Cardiac septum (tissue), 1 donor: ENCODE measurements at places on chromosomes 2 and 18.

- no peak for DNase-seq
Observed at GRCh38 chr2:37181726-37182684, 6.5 kb downstream of the SULT6B1 start.

DNA sequence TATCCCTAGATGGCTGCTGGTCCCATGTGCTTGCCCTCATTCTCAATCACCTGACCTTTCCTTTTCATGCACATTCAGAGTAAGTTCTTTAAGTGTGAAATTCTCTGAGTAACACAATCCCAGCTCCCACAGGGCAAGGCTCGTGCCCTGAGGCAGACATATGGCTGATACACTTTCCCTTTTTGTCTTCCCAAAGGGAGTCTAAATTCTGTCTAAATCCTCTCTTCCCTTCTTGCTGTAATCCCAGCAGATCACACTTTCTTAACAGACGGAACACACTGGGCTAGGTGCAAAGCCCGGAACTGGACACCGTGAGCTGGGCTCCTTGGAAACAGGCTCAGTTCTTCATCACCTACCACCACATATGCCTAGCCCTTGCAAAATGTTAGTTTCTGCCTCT lies 147.6 kb downstream of the GALNT14 start:
- no peak for DNase-seq

DNA sequence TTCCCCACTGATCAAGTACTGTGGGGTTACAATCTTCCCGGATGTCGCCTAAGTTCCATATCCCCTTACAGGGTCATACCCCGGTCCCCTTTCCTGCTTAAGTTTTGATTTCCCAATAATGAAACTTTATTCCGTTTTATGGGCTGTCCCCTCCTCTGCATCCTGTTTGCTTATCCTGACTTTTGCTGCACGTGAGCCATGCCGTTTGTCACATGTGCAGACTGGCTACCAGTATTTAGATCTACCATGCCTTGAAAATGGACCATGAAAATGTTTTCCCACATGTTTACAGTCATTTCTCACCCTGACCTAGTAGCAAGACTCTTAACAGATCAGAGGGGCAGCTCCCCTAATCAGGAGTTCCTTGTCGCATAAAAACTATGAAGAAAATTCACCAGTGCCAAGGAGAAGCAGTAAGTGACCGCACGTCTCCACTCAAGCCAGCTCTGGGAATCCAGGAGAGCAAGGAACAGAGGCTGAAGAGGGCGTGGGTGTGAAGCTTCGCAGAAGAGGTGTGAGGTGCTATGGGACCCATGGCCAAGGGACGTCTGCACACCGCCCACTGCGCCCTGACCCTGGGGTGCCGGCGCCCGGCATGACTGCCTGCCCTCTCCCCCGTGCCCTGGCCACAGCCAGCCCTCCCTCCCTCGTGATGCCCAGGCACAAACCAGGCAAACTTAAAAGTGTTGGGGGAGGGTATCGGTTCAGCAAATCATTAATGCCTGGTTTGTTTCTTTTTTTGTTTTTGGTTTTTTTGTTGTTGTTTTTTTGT lies 440.8 kb upstream of the SALL3 start:
- no peak for DNase-seq

DNA sequence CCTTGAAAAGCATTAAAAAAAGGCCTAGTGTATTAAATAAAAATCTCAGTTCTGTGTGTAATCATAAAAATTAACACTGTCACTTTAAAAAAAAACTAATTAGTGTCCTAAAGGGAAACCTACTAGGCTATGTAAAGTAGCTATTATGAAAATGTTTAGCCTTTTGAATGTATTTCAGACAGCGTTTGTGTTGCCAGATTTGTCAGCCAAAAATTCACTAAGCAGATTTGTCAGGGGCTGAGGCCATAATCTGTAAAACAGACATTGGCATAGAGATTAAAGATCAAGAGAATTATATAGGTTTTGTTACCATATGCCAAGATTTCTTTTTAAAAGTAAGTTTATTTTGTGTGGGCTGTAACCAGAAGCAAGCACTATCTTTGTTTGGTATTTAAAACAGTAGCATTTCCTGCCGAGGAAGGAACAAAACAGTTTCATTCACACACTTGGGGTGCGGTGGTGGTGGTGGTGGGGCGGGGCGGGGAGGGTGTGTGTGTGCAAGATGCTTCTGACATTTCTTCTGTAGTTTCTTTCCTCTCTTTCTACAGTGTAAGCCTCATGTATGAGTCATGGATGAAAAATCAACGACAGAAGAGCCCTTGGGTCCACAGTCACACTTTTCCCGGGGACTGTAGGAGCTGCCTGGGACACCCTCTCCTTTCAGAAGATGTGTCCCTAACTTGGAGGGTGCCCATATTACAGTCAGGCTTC lies 328.5 kb upstream of the FANCL start:
- no peak for DNase-seq

GRCh38 chr2:121903037-121903689 lies 147.7 kb downstream of the TSN start:
- DNase-seq: no peak

DNA sequence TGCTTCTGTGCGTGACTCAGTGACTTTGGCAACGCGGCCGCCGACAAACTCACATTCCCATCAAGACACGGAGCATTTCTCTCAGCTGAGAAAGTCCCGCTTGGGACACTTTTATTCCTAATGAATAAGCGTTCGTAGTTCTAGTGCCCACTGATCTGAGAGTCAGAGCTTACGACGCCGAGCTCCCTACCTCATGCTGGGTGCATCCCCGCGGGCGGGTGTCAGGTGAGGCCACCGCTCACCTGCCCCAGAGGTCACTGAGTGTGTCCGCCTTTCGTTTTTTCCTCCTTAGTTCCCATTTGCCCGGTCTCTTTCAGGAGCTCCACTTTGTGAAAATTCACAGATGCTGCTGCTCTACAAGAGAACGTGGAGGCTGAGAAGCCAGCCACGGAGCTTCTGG lies 43.6 kb upstream of the TMEM18 start:
- no peak for DNase-seq

DNA sequence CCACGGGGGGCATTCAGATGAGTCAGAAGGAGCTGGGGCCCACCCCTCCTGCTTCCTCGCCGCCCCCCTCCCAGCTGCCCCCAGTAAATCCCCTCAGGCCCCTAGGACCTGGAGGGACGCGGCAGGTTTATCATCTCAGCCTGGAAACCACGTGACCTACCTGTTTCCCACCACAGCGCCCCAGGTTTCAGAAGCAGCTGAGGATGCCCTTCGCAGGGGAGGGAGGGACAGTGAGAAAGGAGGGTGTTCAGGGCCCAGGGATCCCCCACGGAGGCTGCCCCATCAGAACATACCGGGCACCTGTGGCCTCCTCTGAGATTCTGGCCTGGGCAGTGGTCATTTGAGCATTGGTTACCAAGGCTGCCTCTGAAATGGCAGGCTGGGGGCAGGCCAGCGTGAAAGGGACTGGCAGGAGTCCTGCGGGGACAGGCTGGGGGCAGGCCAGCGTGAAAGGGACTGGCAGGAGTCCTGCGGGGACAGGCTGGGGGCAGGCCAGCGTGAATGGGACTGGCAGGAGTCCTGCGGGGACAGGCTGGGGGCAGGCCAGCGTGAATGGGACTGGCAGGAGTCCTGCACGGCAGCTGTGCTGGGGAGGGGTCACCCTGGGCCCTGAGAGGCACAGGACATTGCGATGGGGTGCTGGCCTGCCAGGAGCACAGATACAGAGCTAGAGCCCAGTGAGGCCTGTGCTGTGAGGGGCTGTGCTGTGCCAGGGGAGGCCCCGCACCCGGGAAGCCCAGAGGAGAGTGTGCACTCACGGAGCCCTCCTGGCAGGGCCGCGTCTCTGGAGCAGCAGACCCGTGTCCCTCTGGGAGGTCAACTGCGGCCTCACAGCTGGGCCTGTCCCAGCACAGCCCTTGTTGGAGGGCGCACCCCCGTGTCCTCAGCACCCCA lies 1.6 kb downstream of the NEU4 start:
- peak; percentile 79 for DNase-seq

- DNase-seq: no peak
Observed at GRCh38 chr2:58030771-58031170, 15.8 kb upstream of the VRK2 start.
